ENCODE measurements at places on chromosomes 1 and 21. TPM values are rescaled to one million over a fixed set of nuclear protein-coding genes. Genes with fewer than 3 reads are reported as not detected.

DNA sequence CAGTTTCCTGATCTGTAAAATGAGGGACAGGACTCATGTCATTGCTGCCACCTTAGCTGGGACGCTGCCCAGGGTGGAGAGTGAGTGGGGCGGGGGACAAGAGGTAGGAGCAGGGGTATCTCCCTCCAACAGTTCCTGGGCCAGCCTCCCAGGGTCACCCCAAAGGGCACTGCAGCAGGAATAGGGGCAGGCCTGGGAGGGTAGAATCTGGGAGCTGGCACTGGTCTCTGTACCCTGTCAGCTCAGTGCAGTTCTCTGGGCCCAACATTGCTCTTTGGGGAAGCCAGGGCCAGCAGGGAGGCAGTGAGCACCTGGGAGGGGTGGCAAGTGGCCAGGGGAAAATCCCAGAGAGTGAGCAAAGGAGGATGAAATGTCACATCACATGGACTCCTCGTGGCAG is 55.8 kb downstream of the ELK4 start:
- H3K4me3 ChIP-seq: no peak overlapping the region
- H3K36me3 ChIP-seq: no peaks in the 10 kb centered on the region
- peaks cover 51% of the 10 kb centered on the region for H3K27me3 ChIP-seq
- H3K4me1 ChIP-seq: peaks cover 8% of the 10 kb centered on the region

- H3K4me3 ChIP-seq: no peak overlapping the region
- H3K27ac ChIP-seq: no peak overlapping the region
- no peak for DNase-seq
- H3K27me3 ChIP-seq: peaks cover 27% of the 10 kb centered on the region
- H3K4me1 ChIP-seq: no peaks in the 10 kb centered on the region
- H3K36me3 ChIP-seq: no peaks in the 10 kb centered on the region
These were observed 102.4 kb downstream of the DMRTB1 start for GRCh38 chr1:53561503-53562105.

DNA sequence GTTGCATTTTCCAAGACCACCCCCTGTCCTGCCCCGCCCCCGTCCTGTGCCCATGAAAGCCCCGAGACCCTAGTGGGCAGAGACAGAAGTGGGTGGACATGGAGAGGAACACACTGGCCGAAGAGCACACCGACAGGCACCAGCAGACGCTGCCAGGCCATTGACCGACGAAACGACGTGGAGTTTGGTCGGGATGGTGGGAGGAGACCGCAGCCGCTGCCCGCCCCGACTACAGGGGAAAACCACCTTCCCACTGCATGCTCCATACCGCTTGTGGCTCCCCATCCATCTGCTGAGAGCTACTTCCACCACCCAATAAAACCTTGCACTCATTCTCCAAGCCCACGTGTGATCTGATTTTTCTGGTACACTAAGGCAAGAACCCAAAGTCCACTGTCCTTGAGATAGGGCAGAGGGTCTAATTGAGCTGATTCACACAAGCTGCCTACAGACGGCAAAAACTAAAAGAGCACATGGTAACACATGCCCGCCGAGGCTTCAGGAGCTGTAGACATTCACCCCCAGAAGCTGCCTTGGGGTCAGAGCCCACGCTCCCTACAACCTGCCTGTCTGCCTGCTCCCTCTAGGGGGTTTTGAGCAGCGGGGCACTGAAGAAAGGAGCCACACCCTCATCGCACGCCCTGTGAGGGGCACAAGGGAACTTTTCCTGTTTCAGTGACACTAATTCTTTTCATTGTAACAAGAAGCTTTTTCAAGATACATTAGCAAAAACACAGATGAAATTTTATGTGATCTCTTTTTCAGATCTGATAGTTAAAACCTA is 81.2 kb upstream of the RAB3GAP2 start:
- DNase-seq: no peak
- H3K27ac ChIP-seq: no peak overlapping the region
- H3K4me3 ChIP-seq: no peak overlapping the region
- H3K27me3 ChIP-seq: peaks cover 15% of the 10 kb centered on the region

Gene PGLYRP4
- not detected for total RNA-seq

- DNase-seq: peak; percentile 51
- peaks cover 17% of the 10 kb centered on the region for H3K36me3 ChIP-seq
- H3K4me1 ChIP-seq: no peaks in the 10 kb centered on the region
- peaks cover 6% of the 10 kb centered on the region for H3K27me3 ChIP-seq
These were observed 846 bp upstream of the PER3 start for GRCh38 chr1:7783178-7783711.

Gene SPRR2D
- not detected for total RNA-seq

DNA sequence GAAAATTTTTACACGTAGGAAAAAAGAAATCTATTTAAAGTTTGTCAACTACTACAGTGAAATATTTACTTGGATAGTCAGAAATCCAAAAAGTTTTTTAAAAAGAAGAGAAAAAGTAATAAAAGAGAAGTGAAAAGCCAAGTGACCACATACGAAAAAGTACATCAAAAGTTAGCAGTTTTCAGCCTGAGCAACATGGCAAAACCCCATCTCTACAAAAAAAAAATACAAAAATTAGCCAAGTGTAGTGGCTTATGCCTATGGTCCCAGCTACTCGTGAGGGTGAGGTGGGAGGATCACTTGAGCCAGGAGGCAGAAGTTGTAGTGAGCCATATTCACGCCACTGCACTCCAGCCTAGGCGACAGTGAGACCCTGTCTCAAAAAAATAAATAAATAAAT is 5.2 kb upstream of the MR1 start:
- no peak overlapping the region for H3K27ac ChIP-seq
- no peak overlapping the region for H3K4me3 ChIP-seq
- H3K27me3 ChIP-seq: peaks cover 15% of the 10 kb centered on the region
- no peaks in the 10 kb centered on the region for H3K4me1 ChIP-seq
- H3K36me3 ChIP-seq: no peaks in the 10 kb centered on the region

DNA sequence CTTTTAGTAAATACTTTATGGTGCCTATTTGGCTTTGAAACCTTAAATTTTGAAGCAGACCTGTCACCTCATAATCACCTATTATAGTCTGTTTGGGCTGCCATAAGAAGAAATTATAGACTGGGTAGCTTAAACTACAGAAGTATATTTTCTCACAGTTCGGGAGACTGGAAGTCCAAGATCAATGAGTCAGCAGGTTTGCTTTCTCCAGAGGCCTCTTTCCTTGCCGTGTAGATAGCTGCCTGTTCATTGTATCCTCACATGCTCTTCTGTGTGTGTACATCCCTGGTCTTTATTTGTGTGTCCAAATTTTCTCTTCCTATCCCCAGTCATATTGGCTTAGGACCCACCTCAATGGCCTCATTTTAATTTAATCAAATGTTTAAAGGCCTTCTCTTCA is 518.2 kb downstream of the ADGRL2 start:
- H3K27ac ChIP-seq: no peak overlapping the region
- H3K4me3 ChIP-seq: no peak overlapping the region
- H3K4me1 ChIP-seq: peaks cover 11% of the 10 kb centered on the region
- DNase-seq: no peak
- no peaks in the 10 kb centered on the region for H3K36me3 ChIP-seq

Gene CYP4A22
- total RNA-seq: not detected

DNA sequence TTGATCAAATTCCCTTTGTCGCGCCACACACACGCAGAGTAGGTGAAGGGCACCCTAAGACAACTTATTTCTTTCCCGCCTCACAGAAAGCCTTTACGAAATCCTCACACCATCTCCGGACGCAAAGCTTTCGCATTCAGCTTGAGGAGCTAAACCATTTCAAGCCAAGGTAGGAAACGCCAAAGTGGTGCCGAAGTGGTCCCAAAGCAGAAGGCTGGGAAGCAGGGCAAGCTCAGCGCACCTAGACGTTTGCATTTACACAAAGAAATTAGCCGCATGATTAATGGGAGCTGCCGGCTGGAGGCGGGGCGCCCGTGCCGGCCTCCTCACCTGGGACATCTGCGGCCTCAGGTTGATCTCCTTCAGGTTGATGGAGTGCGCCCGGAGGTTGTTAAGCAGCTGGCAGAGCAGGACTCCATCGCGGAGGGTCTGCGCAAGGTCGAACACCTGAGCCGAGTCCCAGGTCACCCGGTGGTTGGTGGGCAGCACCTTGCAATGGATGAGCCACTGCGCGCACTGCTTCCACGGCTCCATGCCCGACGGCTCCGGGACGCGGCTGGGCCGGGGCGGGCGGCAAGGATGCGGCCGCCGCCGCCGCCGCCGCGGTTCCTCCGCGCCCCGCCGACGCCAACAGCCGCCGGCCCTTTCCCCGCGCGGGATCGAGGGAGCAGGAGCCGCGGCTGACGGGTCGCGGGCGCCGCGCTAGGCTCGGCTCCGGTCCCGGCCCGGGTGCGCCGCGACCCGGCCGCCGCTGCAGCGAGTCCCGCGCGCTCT is 457 bp downstream of the VAV3 start:
- H3K27ac ChIP-seq: peak overlapping the region; percentile 92
- DNase-seq: peak; percentile 33
- peaks cover 11% of the 10 kb centered on the region for H3K4me1 ChIP-seq
- peak overlapping the region; percentile 81 for H3K4me3 ChIP-seq
- H3K36me3 ChIP-seq: no peaks in the 10 kb centered on the region
